ENCODE measurements at places on chromosomes 5 and 9. TPM values are rescaled to one million over a fixed set of nuclear protein-coding genes. Genes with fewer than 3 reads are reported as not detected.

Gene DDX31
- polyA plus RNA-seq, result 6.6 TPM

Gene ARHGEF37
- polyA plus RNA-seq, result 4.9 TPM

Gene SH2D3C
- polyA plus RNA-seq, result 218 TPM

Gene HAVCR2
- not detected for polyA plus RNA-seq

Gene CDK5RAP2
- polyA plus RNA-seq, result 17.5 TPM

Gene NAIP
- polyA plus RNA-seq, result 1.3 TPM

Gene GARIN3
- polyA plus RNA-seq, result not detected

Gene INPP5E
- 17.1 TPM for polyA plus RNA-seq

Gene DEPDC1B
- 6.7 TPM for polyA plus RNA-seq

Gene CAMK4
- polyA plus RNA-seq, result 1.9 TPM

Gene TTC23L
- 0.35 TPM for polyA plus RNA-seq

Gene CEP120
- 6.6 TPM for polyA plus RNA-seq

Gene SH3GL2
- polyA plus RNA-seq, result 0.12 TPM

Gene EPB41L4B
- 0.11 TPM for polyA plus RNA-seq

Gene PRUNE2
- polyA plus RNA-seq, result 15.8 TPM

Gene PCDHGA6
- polyA plus RNA-seq, result 2.7 TPM

Gene NOXA1
- polyA plus RNA-seq, result 0.40 TPM

Gene QSOX2
- polyA plus RNA-seq, result 16.4 TPM

Gene THBS4
- not detected for polyA plus RNA-seq
